ENCODE measurements at places on chromosomes 13 and 19. TPM values are rescaled to one million over a fixed set of nuclear protein-coding genes. Genes with fewer than 3 reads are reported as not detected.

ALKBH6 gene
- total RNA-seq = 43.6 TPM

- no peak for DNase-seq
Measured at GRCh38 chr19:8607386-8607785, 3.1 kb downstream of the ADAMTS10 start.

DNA sequence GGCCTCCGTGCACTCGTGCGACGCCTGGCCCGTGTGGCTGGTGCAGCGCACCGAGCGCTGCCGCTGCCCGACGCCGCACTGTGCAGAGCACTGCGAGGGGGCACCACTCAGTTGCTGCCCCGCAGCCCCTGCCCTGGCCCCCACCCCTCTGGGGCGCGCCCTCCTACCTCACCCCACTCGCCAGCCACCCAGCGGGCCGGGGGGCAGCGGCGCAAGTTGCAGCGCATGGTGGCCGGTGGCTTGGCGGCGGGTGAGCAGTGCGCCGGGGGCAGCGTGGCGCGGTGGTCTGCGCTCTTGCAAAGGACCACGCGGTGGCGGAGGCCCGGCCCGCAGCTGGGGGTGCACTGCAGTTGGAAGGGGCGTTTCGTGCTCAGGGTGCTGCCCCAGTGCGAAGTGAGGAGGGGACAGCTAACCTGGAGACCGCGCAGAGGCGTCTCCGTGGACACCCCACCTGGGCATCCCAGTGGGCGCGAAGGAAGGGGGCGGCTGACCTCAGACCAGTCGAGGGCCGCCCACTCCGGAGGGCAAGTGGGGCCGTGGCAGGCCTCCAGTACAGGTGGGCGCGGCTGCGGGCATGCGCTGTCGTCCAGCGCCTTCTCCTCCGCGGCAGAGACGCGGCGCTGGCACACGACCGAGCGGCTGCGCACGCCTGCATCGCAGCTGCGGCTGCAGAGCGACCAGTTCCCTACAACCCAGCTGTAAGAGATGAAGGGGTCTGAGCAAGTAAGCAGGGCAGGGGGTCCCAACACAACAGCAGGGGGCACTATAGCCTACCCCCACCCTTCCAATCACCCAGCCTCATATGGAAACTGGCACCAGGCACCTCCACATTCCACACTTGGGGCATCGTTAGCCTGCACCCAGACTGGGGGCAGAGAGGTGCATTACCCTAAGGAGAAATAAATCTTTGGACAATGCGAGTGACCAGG, 8.0 kb upstream of the MYO1F start:
- DNase-seq = no peak

DNA sequence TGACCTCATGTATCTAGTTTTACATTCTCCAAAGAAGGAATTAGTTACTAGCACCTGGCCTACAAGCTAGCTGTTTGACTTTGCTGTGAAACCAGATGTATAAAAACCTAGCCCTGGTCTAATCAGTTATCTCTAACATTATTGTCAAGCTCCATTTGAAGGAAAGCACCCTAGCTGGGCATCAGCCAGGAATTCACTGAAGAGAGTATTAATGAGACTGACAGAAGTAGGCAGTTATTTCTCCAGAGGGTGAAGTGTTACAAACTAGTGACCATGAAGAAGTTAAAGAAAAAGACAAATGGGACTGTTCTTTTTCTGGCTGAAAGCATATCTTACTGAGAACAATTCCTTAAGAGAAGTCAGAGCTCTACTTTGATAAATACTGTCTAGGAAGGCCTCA, 2529.3 kb upstream of the PCDH20 start:
- no peak for DNase-seq

GRCh38 chr13:97302611-97303010, 80.5 kb downstream of the MBNL2 start:
- DNase-seq = no peak

DNA sequence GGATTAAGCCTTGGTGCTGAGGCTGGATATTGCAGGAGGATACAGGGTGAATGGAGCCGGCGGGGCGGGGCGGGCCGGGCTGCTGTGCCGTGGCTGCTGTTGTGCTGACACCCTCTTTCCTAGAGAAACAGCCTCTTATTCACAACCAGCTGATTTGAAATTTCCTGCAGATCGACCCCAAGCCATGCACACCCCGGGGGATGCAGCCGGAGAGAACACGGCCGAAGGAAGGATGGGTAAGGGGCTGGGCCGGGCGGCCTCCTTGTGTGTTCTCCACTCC, 11.1 kb downstream of the DAZAP1 start:
- no peak for DNase-seq

DNA sequence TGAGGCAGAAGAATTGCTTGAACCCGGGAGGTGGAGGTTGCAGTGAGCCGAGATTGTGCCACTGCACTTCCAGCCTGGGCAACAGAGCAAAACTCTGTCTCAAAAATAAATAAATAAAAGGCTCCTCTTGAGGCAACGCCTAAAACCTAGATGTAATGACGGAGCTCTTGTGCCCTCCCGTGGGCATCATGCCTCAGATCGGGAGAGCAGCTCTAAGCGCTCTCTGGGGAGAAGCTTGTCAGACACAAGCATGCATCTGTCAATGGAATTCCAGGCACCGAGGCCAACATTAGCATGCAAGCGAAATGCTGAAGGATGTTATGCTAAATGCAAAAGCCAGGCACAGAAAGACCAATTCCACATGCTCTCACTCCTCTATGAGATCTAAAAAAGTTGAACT, 45.6 kb upstream of the MRI1 start:
- DNase-seq = no peak

Data from esophagus muscularis mucosa (tissue), 4 donors.